Small intestine (tissue), 16 donors: ENCODE measurements at places on chromosomes 2 and 18.

GRCh38 chr2:128769457-128770142 is 450.9 kb upstream of the HS6ST1 start:
- no peak for DNase-seq

GRCh38 chr2:170770008-170770605 is at the start of gene ERICH2:
Gene ERICH2, plus strand, starts transcription at chr2:170770378. Its CDS starts 304 bp downstream, at chr2:170770682.
- DNase-seq = peak; percentile 75

DNA sequence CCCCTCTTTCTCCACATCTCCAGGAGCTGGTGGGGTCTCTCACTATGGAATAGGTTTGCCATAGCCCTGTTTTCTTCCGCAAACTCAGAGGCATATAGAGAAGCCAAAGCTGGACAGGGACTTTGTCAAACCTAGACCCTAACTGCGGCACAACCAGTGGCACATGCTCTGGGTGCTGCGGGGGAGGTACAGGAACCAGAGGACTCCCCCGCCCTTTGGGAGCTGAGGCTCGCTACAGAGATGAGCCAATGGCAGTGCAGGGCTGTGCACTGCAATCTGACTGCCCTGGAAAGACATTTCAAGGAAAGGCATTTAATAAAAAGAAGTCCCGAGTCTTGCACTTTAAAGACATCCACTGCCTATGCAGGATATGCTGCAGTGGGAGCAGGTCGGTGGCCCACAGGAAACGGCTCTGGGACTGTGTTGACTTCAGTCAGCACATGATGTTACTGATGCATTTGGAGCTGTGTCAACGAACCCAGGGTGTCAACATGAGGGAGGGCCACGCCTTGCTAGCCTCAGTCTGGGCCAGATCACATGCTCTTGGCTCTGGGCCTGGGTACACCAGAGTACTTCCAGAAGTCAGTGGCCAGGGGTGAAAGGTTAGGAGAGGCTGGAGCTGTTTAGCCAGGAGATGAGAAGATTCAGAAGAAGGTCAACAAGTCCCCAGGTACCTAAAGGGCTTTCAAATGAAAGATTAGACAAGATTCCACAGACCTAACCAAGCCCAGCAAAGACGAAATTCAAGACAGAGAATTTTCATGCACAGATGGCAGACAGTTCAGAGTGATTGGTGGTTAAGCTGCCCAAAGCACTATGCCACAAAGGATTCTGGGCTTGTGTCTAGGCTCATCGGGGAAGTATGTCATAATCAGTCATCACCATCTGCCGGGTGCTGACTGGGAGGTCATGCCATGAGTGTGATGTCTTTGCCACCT is 8.2 kb downstream of the SLC35F6 start:
- peak; percentile 85 for DNase-seq

GRCh38 chr2:127064642-127065250 is 42.2 kb downstream of the BIN1 start:
- peak; percentile 56 for DNase-seq

DNA sequence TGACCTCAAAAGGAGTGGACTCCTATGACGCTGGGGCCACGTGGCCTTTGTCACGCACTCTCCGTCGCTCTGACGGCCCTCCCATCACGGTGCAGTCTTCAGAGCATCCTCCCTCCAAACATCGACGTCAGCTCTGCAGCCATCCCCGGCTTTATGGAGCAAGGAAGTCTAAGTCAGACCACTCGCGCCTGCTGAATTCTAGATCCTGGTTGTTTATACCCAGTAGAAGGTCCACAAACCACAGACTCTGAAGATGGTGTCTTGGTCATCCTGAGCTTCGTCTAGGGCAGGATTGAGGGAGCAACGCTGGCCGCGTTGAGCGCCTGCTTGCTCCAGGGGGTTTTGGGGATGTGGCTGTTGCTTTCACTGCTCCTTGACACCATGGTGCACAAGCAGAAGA is 228.0 kb upstream of the SALL3 start:
- DNase-seq = no peak

- DNase-seq = peak; percentile 44
Measured at GRCh38 chr2:177325554-177325953, 61.0 kb upstream of the NFE2L2 start.

DNA sequence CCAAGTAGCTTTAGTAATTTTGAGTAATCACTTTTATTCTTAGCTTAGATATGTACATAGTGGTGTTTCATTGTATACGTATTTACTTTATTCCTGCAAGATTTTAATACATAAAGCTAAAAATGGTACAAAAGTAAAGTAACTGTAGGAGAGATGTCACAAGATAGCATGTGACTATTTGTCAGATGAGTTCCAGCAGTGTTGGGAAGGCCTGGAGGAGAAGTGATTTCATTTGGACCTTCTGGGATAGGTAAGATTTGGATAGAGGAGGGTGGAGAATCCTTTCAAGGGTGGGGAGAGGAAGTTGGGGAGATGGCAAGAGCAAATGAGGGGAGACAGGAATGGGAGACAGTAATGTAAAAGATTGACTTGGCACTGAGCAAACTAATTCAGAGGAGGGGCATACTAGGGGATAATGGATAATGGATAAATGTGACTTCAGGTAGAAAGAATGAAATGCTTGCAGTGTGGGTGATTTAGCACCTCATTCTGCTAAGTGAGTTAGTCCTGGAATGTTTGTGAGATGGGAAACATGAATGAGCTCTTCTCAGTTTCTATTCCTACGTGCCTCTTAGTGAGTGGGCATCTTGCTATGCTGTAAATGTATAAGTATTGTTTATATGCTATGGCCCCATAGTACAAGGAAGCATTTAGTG is 10.5 kb downstream of the WDR43 start:
- DNase-seq = no peak

DNA sequence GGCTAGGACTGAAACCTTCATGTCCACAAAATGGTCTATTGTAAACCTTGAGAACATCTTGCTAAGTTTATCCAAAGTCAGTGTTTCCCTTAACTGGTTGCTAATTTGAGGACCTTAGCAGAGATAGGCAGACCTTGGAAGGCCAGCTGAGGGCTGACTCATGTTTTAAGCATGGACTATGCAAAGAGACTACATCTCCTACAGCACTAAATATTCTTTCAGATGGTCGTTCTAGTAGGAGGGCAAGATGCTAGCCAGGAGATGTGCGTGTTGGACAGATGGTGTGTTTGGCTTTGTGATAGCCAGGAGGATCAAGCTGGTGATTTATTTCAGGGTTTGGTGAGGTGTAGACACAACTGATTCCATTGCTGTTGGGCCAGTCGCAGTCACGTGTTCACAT is 75.8 kb downstream of the NRP2 start:
- no peak for DNase-seq

- DNase-seq = no peak
Measured at GRCh38 chr2:177058747-177059146, 153.8 kb upstream of the HNRNPA3 start.

DNA sequence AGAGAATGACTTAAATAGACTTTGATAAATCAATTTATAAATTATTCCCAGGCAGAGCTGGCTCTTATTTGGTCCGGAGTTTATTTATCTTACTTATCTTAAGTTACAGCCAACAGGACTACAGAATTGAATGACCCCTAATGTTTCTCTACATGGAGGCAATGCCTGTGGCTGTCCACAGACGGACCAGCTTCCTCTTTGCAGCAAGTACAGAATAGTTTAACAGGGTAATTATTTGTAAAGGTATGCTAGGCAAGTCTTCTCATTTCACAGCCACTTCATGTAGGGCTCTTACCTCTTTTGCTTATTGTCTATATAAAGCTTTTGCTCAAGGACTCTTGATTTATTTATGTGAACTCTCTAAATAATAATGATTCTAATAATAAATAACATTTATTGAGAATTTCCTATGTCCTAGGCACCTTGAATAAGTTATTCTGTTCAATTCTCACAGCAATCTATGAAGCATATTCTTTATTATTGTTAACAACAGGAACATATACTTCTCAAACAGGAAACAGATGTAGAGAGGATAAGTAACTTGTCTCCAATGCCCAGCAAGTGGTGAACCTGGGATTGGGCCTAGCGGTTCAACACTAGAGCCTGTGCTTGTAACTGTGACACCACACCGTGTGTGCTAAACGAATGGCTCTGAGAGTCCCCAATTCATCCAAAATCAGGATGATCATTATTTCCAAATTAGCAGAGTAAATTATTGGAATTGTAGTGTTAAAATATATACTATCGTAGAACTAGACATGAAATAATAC is 58.8 kb upstream of the NXPH2 start:
- DNase-seq = no peak

GRCh38 chr2:122469147-122469546 is 713.7 kb downstream of the TSN start:
- no peak for DNase-seq
